Body of pancreas (tissue), 4 donors: ENCODE measurements at places on chromosomes 3 and 15.

DNA sequence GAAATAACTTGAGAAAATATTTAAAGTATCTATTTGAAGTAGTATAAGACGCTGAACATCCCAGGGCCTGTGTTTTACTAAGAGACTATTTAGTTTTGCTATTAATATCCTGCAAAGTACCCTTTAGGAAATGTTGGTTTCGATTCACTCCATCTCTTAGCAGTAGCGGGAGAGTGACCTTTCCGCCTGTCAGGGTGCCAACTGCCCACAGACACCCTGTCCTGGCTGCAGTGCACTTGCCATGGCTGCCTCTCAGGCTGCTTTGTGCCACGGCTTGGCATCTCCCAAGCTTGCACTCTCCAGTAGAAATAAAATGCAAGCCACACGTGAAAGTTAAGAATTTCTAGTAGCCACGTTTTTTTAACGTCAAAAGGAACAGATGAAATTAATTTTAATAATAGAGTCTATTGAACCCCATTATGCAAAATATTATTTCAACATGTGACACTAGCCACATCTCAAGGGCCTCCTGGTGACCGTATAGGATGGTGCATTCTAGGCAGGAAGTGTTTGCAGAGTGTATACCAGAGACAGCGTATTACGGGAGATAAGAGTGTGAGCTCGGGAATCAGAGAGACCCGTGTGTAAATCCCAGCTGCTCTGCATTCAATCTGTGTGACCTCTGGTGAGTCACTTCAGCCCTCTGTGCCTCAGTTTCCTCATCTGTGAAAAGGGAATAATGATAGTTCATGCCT, 19.8 kb downstream of the ADAMTS9 start:
- peak; percentile 30 for DNase-seq

GRCh38 chr15:37221671-37222145, 121.4 kb upstream of the MEIS2 start:
- DNase-seq: no peak

DNA sequence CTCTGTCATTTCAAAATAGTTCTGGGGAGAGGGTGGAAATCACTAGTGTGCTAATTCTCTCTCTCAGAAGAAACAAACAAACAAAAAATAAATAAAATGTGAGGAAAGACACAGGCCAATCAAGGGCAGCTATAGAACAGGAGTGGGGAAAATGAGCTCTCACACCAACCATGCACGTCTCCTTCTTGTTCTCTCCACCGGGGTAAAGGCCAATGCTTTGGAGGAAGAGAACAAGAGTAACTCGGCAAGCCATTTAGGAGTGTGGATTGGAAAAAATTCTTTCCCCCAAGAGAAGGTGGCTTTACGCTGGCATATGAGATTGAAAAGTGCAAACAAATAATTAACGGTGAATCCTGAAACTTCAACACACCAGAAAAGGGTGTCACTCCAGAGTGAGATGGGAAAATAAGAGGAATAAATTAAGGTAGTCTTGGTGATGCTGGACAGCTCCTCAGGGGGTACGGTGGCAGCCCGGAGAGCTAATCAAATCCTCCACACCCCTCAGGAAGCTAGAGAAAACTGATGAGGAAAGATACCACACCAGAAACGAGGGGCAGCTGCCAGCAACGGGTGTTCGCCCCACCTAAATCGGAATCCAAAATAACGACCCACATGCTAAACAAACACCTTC, 88.0 kb downstream of the RFTN1 start:
- no peak for DNase-seq

DNA sequence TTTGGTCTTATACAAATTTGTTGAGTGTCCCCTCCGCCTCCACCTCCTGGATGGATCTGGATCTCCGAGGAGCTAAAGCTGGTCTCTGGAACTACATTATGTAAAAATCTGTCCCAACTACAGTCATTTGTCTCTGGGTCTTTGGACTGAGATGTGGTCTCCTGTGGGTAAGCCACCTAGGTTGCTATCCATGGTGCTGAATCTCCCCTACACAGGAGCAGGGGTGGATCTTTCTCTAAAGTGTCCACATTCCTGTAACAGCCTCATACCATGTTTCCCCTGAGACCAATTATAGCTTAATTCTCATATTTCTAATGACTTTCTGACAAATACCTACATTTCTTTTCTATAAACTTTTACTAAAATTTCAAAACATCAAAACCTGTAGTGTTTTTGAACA, 625.8 kb downstream of the TAFA4 start:
- DNase-seq: no peak

GRCh38 chr15:81032818-81033217, 32.1 kb downstream of the TLNRD1 start:
- peak; percentile 36 for DNase-seq
